ENCODE measurements at places on chromosomes 3 and 15.

- DNase-seq: no peak
Observed at GRCh38 chr3:125189378-125190165, 23.0 kb downstream of the SLC12A8 start.

DNA sequence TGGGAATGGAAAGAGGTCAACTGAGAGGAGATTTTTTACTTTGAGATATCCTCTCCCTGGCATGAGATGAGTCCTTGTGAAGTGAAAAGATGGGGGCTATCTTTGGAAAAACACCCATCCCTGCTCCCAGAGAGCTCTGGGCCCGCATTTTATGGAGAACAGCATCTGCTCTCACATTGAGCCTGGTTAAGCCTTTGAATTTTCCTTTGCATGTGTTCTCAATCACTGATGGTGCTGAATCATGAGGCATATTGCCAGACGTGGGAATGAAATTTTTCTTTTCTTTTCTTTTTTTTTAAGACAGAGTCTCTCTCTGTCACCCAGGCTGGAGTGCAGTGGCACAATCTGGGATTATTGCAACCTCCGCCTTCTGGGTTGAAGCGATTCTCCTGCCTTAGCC is 24.4 kb downstream of the TMEM45A start:
- DNase-seq: no peak

DNA sequence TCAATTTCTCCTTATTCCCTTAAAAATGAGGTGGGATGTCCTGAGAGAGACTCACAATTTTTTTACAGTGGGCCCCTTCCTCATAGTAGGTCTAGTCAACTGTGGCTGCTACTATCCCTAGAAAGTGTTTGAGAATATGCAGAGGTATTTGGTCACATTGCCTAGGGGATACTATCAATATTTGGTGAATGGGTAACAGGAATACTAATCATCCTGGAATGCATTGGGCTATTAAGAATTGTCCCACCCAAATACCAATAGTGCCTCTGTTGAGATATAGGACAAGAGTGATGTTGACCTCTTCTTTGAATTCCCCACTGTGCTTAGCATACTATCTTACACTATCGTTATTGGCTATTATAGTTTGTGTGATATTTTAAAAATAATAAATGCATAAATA is 389.4 kb downstream of the DIPK2A start:
- DNase-seq: no peak

- DNase-seq: peak; percentile 65
Observed at GRCh38 chr3:42535981-42536784, 33.7 kb downstream of the VIPR1 start.

DNA sequence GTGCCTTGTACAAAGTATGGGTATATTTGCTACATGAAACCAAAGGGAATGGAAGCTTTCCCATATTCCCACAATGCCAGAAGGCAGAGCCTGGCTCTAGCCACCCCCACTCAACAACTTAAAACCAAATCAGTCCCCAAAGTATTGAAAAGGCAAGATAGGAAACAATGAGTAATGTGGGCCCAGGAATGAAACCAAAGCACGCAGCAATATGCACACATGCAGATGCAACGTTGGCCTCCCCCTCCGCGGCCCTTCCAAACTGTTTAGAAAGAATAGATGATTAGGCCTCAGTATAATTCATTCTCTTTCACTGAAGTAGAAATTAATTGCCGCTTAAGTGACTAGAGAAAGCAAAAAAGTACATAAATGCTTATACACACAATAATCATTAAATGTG is 59.1 kb downstream of the THRB start:
- DNase-seq: no peak

Data from H1 (cell line).